ENCODE measurements at places on chromosomes 1 and 21.

DNA sequence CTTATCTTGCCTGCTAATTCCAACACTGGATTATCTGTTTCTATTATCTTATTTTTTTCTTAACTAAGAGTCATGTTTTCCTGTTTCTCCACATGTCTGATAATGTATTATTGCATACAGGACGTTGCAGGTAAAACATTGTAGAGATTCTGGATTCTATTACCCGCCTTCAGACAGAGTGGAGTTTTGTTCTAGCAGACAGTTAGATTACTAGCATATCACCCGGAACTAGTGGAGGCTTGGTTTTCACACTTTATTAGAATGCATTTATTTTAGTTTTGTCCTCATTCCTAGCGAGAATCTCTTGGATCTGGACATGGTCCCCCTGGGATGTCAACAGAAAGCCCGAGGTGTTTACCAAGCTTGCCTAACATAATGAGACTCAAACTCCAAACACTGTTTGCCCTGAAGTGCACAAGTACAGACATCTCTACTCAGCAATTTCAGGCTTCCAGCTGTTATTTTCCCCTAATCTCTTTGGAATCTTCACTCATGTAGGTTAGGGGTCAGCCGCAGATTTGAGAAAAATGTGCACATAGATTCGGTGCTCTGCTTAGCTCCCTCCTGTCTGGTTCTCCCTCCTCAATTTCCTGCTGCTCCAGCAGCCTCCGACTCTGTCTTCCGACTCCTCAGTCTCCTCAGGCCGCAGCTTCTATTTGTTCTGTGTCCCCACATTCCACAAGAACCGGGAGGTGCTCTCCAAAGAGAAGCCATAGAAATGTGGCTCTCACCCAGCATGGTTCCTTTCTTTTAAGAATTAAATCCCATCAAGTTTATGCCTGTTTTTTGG, 36.8 kb upstream of the PTPRF start:
- H3K27me3 ChIP-seq: peaks cover 15% of the 10 kb centered on the region
- no peak overlapping the region for H3K27ac ChIP-seq
- DNase-seq: no peak
- no peak overlapping the region for H3K4me3 ChIP-seq
- H3K36me3 ChIP-seq: peaks cover 4% of the 10 kb centered on the region
- no peaks in the 10 kb centered on the region for H3K4me1 ChIP-seq

- H3K27me3 ChIP-seq: no peaks in the 10 kb centered on the region
- H3K4me1 ChIP-seq: no peaks in the 10 kb centered on the region
- no peak for DNase-seq
Measured at GRCh38 chr1:194487172-194487571, 1300.8 kb upstream of the B3GALT2 start.

DNA sequence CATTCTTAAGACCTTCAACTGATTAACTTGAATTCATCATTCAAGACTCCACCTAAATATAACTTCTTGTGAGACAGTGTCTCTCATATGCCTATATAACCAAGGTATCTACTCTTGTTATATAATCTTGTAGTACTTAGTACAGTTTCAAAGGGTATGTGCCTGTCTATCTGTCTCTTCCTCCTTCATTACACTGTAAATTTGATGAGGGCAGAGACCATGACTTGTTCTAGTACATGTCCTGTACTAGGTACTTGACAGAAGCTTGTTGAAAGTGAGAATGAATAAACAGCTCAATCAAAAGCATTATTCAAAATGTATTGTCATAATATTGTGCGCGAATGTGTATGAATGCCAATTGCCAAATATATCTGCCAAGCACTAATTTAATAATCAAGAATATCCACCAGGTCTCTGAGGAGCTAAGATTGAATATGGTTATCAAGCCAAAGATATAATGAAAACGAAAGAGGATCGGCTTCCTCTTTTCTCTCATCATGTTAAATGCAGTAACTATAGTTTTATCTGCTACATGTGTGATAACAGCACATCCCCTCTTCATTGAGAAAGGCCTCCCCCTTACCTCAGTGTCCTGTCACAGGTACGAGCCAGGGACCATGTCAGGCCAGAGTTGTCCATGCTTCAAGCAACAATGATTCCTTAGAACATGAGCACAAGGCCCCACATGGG, 117.3 kb downstream of the UCHL5 start:
- no peak overlapping the region for H3K27ac ChIP-seq
- H3K4me1 ChIP-seq: peaks cover 5% of the 10 kb centered on the region
- no peaks in the 10 kb centered on the region for H3K27me3 ChIP-seq
- DNase-seq: no peak
- H3K4me3 ChIP-seq: no peak overlapping the region
- no peaks in the 10 kb centered on the region for H3K36me3 ChIP-seq

DNA sequence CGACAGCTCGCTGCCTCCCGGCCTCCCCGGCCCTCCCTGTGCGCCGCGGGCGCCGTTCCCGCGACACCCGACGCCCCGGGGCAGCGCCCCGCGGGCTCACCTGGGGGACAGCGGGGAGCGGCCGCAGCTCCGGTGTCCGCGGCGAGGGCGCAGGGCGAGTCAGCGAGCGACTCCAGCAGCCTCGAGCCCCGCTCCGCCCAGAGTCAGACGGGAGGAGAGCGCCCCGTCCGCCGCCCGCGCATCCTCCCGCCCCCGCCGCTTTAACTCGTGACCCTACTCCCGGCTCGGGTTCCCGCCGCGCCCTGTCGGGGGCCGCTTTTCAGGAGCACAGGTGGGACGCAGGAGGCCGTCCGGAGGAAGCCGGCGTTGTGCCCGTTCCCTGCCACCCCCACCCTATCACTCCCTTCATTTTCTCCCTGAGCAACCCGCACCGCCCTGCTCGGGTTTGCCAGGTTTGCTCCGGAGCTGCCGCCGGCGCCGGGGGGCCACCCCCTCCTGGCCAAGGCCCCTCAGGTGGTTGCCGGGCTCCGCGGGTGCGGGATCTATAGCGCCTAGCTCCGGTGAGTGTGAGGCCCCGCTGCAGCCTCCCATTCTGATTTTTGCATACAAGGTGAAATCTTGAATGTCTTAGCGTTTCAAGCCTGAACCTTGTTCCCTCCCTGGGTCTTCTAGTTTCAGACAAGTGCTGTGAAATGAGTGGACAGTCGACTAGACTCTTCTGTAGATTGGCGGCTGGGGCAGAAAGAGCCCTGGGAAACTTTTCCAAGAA, at the start of gene MCOLN3:
Gene MCOLN3 (minus strand): TSS at position 205 of the 769 bp plus-strand sequence. CDS start 3,140 bp downstream, outside the sequence.
- H3K4me1 ChIP-seq: peaks cover 19% of the 10 kb centered on the region
- H3K27ac ChIP-seq: no peak within 1 kb of the TSS
- H3K27me3 ChIP-seq: peaks cover 55% of the 10 kb centered on the region
- peak; percentile 37 for DNase-seq

- H3K27ac ChIP-seq: no peak overlapping the region
- H3K4me3 ChIP-seq: no peak overlapping the region
- no peaks in the 10 kb centered on the region for H3K36me3 ChIP-seq
- peaks cover 7% of the 10 kb centered on the region for H3K27me3 ChIP-seq
- no peak for DNase-seq
Measured at GRCh38 chr1:29939079-29939478, 702.8 kb downstream of the PTPRU start.

DNA sequence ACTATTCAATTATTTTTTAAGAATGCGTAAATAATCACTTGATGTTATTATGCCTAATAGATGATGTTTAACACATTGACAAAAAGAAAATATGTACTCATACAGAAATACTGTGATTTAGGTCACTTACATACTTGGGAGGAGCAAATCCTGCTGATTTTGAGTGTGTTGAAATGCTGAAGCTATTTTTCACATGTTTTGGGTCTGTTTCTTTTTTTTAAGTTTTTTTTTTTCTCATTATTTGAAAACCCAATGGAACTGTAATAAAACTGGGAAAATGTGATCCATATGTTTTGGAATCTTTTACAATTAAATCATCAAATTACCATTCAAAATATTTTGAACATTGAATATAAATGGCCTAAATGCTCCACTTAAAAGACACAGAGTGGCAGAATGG, 366.2 kb upstream of the ADAMTS5 start:
- H3K36me3 ChIP-seq: no peaks in the 10 kb centered on the region
- no peaks in the 10 kb centered on the region for H3K4me1 ChIP-seq
- no peak for DNase-seq
- no peaks in the 10 kb centered on the region for H3K27me3 ChIP-seq
- H3K4me3 ChIP-seq: no peak overlapping the region
- H3K27ac ChIP-seq: no peak overlapping the region

- H3K27me3 ChIP-seq: no peaks in the 10 kb centered on the region
- no peak overlapping the region for H3K4me3 ChIP-seq
- H3K27ac ChIP-seq: no peak overlapping the region
- H3K4me1 ChIP-seq: peaks cover 20% of the 10 kb centered on the region
- no peaks in the 10 kb centered on the region for H3K36me3 ChIP-seq
Measured at GRCh38 chr1:202228484-202229122, 35.0 kb downstream of the LGR6 start.

GRCh38 chr1:228405200-228405978, 1.2 kb downstream of the TRIM11 start:
- peak overlapping the region; percentile 92 for H3K4me3 ChIP-seq
- H3K27me3 ChIP-seq: no peaks in the 10 kb centered on the region
- peak overlapping the region; percentile 84 for H3K27ac ChIP-seq
- DNase-seq: no peak

GRCh38 chr1:17742583-17742982, 12.6 kb upstream of the ACTL8 start:
- H3K27ac ChIP-seq: no peak overlapping the region
- H3K4me3 ChIP-seq: no peak overlapping the region
- no peaks in the 10 kb centered on the region for H3K4me1 ChIP-seq
- no peak for DNase-seq

GRCh38 chr1:81391125-81391828, 409.5 kb upstream of the ADGRL2 start:
- DNase-seq: no peak
- H3K27ac ChIP-seq: no peak overlapping the region
- no peak overlapping the region for H3K4me3 ChIP-seq
- no peaks in the 10 kb centered on the region for H3K4me1 ChIP-seq
- no peaks in the 10 kb centered on the region for H3K27me3 ChIP-seq
- H3K36me3 ChIP-seq: no peaks in the 10 kb centered on the region

GRCh38 chr1:178945763-178946266, 74.9 kb upstream of the ANGPTL1 start:
- H3K27me3 ChIP-seq: peaks cover 7% of the 10 kb centered on the region
- H3K4me3 ChIP-seq: no peak overlapping the region
- H3K4me1 ChIP-seq: peaks cover 7% of the 10 kb centered on the region

GRCh38 chr1:231882790-231883189, 256.2 kb downstream of the DISC1 start:
- H3K27ac ChIP-seq: no peak overlapping the region
- H3K27me3 ChIP-seq: no peaks in the 10 kb centered on the region
- DNase-seq: no peak
- H3K36me3 ChIP-seq: peaks cover 2% of the 10 kb centered on the region
- no peaks in the 10 kb centered on the region for H3K4me1 ChIP-seq

GRCh38 chr1:107228704-107229371, 88.0 kb downstream of the NTNG1 start:
- no peak for DNase-seq
- no peaks in the 10 kb centered on the region for H3K4me1 ChIP-seq
- H3K27ac ChIP-seq: no peak overlapping the region
- no peaks in the 10 kb centered on the region for H3K36me3 ChIP-seq
- no peaks in the 10 kb centered on the region for H3K27me3 ChIP-seq
- no peak overlapping the region for H3K4me3 ChIP-seq

DNA sequence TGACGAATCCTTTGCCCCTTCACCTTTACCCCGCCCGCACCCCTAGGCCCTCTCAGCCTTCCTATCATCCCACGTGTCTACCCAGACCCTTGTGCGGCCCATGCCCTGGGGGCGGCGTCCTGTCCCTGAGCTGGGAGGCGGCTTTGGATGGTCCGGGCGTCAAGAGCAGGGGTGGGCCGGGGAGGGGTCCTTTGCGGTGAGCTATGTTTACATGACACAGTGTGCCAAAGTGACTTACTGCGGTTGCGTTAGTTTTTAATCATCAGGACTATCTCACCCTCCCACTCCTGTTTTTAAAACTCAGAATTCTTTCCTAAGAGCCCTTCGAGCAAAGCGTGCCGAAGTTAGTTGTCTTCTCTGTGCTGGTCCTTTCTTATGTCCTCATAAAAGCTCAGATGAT, 144.6 kb downstream of the PGBD5 start:
- peaks cover 29% of the 10 kb centered on the region for H3K36me3 ChIP-seq
- H3K27ac ChIP-seq: no peak overlapping the region
- no peak for DNase-seq
- no peaks in the 10 kb centered on the region for H3K27me3 ChIP-seq
- H3K4me1 ChIP-seq: peaks cover 33% of the 10 kb centered on the region

DNA sequence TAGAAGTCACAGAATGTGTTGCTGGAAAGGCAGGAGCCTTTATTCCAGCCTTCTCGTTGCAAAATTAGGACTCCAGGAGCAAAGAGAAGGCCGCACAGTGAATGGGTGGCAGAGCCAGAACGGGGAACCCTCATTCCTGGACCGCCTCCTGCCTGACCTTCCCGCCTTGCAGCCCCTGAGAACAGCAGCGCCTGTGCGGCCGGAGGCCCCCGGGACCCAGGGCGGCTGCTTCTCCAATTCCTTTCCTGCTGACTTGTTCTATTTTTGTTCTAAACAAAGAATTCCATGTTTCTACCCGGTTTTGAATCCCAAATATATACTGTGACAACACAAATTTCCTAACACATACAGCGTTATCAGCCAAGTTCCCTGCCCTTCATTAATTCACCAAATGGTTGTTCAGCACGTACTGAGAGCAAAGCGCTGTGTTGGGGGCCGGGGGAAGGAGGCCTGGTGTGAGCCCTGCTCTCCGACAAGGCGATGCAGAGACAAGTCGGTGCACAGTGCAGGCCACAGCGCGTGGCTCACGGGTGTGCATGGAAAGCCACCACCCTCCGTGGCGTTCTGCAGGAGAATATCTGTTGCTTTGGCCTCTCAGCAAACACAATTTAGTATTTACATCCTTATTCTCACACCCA, 31.9 kb upstream of the COL6A2 start:
- H3K27ac ChIP-seq: no peak overlapping the region
- H3K4me1 ChIP-seq: peaks cover 35% of the 10 kb centered on the region
- H3K27me3 ChIP-seq: peaks cover 20% of the 10 kb centered on the region
- no peak for DNase-seq

DNA sequence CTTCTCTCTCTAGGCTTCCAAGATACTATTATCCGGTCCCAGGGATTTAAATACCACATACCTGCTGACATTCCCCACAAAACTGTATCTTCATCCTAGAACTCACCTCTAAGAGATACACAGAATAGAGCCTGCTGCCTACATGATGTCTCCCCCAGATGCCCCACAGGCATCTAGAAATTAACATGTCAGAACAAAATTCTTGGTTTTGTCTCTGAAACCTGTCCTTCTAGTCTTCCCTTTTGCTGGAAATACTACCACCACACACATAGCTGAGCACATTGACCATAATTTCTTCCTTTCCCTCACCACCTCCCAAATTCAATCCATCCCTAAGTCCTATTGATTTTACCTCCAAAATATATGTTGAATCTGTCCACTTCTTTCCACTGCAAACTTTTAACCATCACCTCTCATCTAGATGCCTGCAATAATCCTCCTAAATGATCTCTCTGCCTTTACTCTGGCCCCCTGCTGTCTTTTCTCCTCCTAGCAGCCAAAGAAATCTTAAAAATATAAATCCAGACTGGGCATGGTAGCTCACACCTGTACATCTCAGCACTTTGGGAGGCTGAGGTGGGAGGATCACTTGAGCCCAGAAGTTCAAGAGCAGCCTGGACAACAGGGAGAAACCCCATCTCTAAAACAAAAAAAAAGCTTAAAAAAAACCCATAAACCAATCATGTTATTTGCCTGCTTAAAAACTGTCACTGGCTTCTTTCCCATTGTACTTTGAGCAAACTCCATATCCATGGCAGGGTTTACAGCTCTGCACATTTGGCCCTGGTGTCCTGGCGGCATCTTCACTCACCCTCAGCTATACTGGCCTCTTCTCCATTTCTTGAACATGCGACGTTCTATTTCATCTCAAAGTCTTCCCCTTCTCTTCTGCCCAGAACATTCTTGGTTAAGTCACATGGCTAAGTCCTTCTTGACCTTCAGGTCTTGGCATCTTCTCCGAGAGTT, 6.2 kb upstream of the FAM76A start:
- H3K4me3 ChIP-seq: no peak overlapping the region
- DNase-seq: no peak
- H3K4me1 ChIP-seq: peaks cover under 1% of the 10 kb centered on the region
- H3K27me3 ChIP-seq: peaks cover 14% of the 10 kb centered on the region
- H3K27ac ChIP-seq: no peak overlapping the region
- H3K36me3 ChIP-seq: no peaks in the 10 kb centered on the region

Measured in activated naive CD8-positive, alpha-beta T cell treated with anti-CD3 and anti-CD28 coated beads, Interleukin-2, amount 50 U/mL, for 24 hours (primary cell).